ENCODE measurements at places on chromosomes 12 and 14.

DNA sequence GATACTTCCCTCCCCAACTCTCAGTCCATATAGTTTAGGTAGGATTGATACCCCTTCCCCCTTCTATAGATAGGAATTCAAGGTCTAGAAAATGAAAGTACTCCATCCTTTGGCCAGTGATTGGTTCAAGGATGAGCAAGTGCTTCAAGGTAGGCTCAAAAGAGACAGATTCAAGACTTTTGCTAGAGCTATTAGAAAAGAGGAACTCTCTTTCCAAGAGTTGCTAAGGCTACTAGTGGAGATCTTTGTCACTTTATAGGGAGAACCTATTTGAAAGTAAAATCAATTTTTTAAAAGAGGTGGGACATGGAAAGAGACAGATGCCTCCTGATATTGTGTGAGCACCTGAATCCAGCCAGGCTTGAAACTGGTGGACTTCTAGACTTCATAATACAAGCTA, 17.5 kb downstream of the POLE2 start:
- no peak for DNase-seq

DNA sequence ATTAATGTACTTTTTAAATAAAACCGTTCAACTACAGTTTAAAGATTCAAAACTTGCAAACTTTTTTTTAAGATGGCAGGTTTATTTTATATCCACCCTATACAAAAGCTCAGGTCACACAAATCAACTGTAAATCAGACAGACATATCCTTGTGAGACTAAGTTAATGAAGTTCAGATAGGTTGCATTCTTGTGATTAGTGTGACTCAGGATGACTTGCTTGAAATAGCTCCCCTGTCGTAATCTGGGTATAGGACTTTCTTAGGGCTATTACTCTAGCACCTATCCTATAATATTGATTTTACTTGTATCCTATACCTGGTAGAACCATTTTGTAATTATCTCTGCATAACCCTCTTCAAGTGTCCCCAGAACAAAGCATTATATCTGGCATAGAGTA, 9.5 kb upstream of the PRKD1 start:
- DNase-seq: no peak

GRCh38 chr12:6834873-6835272, 5.9 kb upstream of the GNB3 start:
- DNase-seq: no peak

GRCh38 chr14:59347915-59348314, 117.3 kb downstream of the GPR135 start:
- no peak for DNase-seq

DNA sequence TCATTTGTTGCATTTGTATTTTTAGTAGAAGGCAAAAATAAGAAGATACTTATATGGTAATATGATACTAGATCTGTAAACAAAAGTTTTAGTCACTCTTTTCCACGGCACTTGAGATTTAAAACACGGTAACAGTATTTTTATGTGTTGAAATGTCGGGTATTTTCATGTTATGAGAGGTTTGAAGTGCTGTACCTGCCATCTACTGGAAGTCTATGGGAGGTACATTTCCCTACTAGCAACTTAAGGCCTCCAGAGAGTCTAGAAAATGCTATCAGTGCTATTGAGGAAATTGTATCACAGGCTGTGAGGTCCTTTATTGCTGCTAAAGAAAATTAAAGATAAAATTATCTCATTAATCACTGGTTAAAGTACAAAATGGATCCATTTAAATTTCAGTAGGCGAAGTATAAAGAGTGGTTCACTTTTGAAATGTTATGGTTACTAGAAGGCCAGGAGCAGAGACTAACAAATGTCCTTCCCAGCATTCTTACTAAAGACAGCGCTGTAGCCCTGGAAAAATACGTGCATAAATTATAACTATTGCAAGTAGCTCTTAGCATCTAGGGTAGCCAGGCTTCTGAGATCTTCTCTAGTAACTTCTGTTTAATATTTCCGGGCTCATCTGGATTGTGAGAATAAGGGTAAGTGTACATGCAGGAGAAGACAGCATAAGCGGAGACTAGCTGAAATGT, 77.6 kb upstream of the PRKD1 start:
- no peak for DNase-seq

DNA sequence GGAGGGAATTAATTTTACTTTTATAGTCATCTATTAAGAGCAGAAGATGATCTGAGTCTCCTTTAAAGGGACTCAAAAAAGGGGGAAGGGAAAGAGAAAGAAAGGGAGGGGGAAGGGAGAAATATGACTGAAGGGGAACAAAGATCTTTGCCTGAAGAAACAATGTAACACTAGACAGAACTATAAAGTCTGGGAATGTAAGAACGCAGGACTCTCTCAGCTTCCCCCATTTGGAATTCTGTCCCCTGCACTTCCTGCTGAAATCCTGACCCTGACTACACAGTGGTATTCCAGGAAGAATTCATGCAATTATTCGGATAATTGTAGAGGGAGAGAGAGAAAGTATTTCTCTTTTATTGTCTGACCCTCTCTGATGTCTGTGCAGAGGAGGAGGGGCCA, 8.6 kb upstream of the HOXC11 start:
- no peak for DNase-seq

DNA sequence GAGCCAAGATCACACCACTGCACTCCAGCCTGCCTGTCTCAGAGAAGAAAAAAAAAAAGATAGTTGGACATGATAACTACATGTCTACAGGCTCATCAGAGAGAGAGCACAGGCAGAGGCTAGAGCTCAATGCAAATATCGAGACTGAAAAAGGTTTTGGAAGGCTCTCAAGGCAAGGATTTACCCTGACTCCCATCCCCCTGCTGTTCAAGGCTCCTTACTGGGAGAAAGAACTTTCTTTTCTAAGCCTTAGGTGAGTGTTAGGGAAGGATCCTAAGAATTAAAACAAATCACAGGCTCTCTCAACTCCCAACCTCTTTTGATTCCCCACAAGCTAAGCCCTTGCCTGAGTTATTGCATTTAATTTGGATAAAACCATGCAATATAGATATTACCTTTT, 525.1 kb downstream of the DIO2 start:
- no peak for DNase-seq

- peak; percentile 73 for DNase-seq
These were observed 92.9 kb upstream of the EGLN3 start for GRCh38 chr14:34043627-34044372.

DNA sequence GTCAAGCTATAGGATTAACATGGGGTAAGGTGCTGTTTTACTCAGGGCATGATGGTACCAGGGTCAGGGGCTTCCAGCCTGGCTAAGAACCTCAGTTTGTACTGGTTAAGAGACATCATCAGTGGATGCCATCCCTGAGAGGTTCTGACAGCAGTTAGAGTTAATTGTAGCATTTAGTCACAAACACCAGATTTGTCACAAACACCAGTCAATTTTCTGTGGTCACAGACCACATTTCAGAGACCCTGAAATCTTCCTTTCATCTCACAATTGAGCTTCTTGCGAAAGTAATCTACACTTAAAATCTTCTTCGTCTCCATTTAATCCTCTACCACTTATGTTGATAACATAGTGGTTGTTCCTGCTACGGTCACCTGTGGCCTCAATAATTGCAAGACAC, 143.0 kb upstream of the EGLN3 start:
- DNase-seq: no peak

DNA sequence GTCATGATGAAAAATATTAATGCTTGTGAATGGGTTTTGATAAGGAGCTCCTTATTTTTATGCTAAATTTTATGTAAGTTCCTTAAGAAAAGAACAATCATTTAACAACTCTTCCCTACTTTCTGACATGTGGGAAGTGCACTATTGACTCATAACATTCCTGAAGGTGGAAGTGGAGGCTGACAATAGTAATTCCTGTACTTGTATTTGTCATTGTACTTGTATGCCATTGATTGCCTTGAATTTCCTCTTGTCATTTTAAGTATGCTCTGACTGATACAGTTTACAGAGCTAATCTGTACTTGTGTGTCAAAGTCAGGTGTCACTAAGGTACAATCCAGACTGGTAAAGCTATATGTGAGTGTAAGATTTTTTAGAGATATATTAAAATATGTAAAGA, 440.0 kb downstream of the SLC16A7 start:
- no peak for DNase-seq

DNA sequence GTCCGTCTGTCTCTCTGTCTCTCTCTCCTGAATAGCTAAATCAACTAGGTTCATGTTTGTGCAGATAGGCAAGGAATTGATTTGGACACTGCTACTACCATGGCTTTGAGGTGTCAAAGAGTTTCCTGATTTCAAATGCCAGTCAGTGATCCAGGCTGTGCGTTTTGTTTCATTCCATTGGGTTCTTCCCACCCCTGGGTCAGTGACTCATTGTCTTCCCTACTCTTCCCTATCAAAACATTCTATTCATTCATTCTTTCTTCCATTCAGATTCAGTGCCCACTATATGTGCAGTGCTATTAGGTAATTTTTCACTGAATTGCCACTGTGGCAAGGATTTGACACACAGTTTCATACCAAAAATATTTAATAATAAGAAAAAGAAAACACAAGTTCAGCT, 50.4 kb downstream of the RPH3A start:
- no peak for DNase-seq

- no peak for DNase-seq
These were observed 37.1 kb downstream of the SOCS2 start for GRCh38 chr12:93609281-93610192.

GRCh38 chr12:119463211-119463926, 128.8 kb downstream of the CCDC60 start:
- no peak for DNase-seq

DNA sequence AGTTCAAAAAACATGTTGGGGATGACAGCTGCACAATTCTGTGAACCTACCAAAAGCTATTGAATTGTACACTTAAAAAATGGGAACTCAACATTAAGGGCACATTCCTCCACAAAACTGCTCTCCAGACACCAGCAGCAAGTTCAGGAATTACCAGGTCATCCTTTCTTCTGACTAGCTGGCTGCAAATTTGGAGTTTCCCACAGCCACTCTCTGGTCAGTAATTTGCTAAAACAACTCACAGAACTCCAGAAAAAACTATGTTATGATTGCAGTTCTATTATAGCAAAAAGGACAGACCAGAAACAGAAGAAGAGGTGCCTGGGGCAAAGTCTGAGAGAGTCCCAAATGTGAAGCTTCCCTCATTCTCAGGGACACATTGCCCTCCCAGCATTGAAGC, 20.1 kb upstream of the PLEKHD1 start:
- no peak for DNase-seq

DNA sequence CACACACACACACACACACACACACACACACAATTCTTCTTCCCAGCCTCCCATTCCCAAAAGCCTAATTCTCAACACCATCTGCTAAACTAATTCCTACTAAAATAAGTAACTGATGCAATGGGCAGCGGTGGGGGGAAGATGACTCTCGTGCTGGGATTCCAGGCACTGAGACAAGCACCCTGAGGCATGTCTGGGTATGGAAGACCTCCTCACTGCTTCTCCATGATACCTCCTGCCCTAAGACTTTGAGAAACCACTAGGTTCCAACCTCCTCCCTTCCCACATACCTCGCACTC, 789 bp upstream of the VWF start:
- no peak for DNase-seq

GRCh38 chr12:3740480-3741231, 12.3 kb downstream of the CRACR2A start:
- no peak for DNase-seq

DNA sequence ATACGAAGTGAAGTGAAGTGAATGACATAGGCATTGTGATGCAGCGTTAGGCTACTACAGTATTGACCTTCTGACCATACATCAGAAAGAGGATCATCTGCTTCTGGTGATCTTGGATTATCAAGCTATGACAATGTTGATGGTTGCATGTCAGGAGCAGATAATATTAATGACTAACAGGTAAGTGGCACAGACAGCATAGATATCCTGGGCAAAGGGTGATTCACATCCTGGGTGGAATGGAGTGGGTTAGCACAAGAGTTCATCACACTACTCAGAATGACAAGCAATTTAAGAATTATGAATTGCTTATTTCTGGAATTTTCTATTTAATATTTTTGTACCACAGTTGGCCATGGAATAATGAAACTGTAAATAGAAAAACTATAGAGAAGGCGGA, 397.9 kb upstream of the ATP2B1 start:
- no peak for DNase-seq

DNA sequence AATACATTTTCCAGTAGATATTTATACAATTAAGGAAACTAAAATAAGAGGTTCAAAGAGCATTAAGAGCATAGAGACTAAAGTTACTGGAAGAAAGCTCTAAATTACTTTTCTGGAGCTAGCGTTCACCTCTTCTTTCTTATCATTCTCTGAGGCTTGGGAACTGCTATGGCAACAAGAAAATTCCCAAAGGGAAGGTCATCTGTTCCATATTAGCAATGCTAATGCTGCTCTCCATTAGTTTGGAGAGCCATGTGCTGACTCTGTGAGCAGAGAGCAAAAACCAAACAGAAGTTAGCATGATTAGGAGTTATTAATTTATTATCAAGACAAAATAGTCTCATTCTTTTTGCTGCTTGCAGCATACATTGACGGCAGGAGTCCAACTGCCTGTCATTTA, 143.1 kb upstream of the SLC16A7 start:
- DNase-seq: no peak

DNA sequence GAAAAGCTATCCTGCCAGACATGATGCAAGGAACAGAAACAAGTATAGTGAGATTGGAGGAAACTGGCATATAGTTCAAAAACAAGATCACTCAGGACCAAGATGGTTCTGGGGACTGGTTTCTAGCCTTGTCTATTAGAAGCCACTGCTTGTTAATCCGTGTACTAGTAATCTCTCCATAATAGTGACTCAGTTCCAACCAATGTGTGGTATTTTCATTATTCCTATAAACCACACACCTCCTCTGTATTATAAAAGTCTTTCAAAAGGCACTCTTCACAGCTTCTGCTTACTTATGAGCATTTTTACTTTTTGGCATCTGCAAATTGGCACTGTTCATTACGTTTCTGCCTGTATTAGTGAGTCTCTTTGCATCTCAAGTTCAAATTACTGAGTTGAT, 140.3 kb downstream of the SLC6A15 start:
- DNase-seq: no peak

DNA sequence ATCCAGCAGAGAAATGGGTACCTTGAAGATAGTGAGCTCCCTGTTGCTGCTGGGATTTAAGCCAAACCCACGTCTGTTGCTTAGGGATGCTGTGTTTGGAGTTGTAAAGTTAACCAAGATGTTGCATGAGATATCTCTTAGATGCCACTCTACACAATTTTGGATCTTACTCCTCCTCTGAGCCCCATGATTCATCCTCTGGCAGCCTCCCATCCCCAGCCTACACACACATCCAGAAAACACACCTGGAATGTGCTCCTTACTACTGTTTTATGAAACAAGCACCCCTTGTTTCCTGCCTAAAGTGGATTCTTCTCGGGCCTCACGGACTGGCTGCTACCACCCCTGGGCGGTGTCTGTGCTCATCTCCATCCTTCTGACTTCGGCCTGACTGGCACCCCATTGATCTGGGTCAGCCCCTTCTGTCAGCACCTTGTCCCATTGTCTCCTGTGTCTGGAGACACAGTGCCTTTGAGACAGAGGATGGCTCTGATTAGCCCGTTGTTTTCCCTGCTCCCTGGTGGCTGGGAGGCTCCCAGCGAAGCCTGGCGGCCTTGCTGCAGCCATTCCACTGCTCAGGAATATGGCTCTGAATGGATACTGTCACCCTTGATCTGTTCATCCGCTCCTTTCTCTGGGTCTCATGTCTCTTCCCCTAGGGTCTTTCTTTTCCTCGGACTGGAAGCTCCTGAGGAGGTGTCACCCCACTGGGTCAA, 24.3 kb downstream of the TSPAN9 start:
- no peak for DNase-seq

Measured in activated naive CD4-positive, alpha-beta T cell treated with Interleukin-2 at 50 U/mL for 16 hours (primary cell).